ENCODE measurements at places on chromosomes 4 and X.

GRCh38 chr4:168317621-168318020, 931 bp downstream of the DDX60 start:
- H3K27me3 ChIP-seq = no peaks in the 10 kb centered on the region
- DNase-seq = no peak
- peaks cover 21% of the 10 kb centered on the region for H3K4me1 ChIP-seq
- no peak overlapping the region for H3K27ac ChIP-seq
- peak overlapping the region; percentile 80 for H3K4me3 ChIP-seq

- H3K27me3 ChIP-seq = no peaks in the 10 kb centered on the region
- H3K27ac ChIP-seq = peak overlapping the region; percentile 26
- DNase-seq = no peak
- no peak overlapping the region for H3K4me3 ChIP-seq
- peaks cover 3% of the 10 kb centered on the region for H3K4me1 ChIP-seq
These were observed 87.5 kb downstream of the NSUN7 start for GRCh38 chr4:40837094-40837870.

- H3K36me3 ChIP-seq = no peaks in the 10 kb centered on the region
- DNase-seq = no peak
- H3K27ac ChIP-seq = no peak overlapping the region
- no peaks in the 10 kb centered on the region for H3K27me3 ChIP-seq
These were observed 267.3 kb upstream of the HAND2 start for GRCh38 chr4:173797296-173797695.

DNA sequence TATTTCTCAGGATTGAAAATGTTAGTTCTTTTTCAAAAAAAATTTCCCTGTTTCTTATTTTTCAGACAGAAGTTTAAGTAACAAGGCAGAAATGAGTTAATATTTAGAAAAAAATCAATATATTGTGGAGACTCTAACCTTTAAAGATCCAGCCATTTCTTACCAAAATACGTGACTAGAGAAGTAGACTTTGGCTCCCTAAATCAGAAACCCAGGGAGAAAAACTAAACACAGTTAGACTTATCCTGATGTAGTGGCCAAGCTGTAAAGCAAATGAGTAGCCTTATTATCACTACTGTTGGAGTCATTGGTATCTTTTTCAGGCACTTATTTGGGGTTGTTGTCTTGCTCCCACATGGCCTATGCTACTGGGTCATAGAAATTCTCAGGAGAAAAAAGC, 1556.4 kb upstream of the ADGRL3 start:
- no peak for DNase-seq
- no peaks in the 10 kb centered on the region for H3K27me3 ChIP-seq
- no peak overlapping the region for H3K4me3 ChIP-seq
- H3K36me3 ChIP-seq = no peaks in the 10 kb centered on the region
- H3K4me1 ChIP-seq = no peaks in the 10 kb centered on the region

DNA sequence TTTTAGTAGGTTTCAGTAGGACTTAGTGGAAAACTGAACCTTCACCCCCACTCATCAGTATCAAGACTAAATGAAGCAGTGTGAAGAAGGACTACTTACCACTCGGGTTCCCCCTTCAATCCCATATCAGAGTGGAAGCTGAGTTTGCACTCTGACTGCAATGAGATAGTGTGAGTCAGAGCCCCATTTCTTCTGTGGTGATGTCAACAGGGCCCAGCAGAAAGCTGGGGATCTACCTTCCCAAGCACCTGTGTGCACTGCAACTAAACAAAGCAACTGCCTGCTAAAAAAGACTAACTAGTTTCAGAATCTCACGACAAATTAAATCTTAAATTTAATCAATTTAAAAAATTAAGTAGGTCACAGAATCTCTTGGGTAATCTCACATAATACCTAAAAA, 1837.0 kb upstream of the PCDH7 start:
- no peak overlapping the region for H3K4me3 ChIP-seq
- no peaks in the 10 kb centered on the region for H3K36me3 ChIP-seq
- no peak for DNase-seq
- H3K27me3 ChIP-seq = no peaks in the 10 kb centered on the region
- no peaks in the 10 kb centered on the region for H3K4me1 ChIP-seq
- H3K27ac ChIP-seq = no peak overlapping the region

- no peaks in the 10 kb centered on the region for H3K27me3 ChIP-seq
- H3K4me1 ChIP-seq = peaks cover 10% of the 10 kb centered on the region
- no peaks in the 10 kb centered on the region for H3K36me3 ChIP-seq
- H3K27ac ChIP-seq = no peak overlapping the region
- DNase-seq = no peak
These were observed 15.0 kb upstream of the PRDM8 start for GRCh38 chr4:80182237-80182866.

GRCh38 chr4:3070709-3071500, 3.4 kb downstream of the HTT-AS start:
- no peak overlapping the region for H3K4me3 ChIP-seq
- no peak for DNase-seq
- H3K4me1 ChIP-seq = peaks cover 3% of the 10 kb centered on the region

DNA sequence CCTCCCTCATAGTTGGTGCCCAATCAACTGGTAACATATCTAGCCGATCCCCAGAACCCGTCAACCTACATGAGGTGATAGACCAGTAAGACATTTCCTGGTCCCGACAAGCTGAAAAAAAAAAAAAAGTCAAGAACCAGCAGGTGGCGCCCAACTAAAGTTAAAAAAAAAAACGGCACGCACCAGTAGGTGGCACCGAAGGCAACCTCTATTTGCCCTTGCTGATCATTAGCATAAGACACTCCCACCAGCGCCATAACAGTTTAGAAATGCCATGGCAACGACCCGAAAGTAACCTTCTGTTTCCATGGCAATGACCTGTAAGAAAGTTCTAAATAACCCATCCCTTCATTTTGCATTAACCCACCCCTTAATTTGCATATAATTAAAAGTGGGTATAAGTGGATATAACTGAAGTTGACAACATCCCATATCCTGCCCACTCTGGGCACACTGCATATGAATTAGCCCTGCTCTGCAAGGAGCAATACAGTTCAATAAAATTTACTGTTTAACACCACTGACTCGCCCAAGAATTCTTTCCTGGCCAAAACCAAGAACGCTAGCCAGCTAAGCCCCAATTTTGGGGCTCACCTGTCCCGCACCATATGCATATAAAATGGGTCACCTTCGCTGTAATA, 83.9 kb upstream of the SPANXB1 start:
- DNase-seq = no peak
- no peaks in the 10 kb centered on the region for H3K4me1 ChIP-seq
- no peaks in the 10 kb centered on the region for H3K36me3 ChIP-seq
- no peak overlapping the region for H3K4me3 ChIP-seq
- no peaks in the 10 kb centered on the region for H3K27me3 ChIP-seq
- H3K27ac ChIP-seq = no peak overlapping the region

GRCh38 chrX:40098264-40099054, 701 bp upstream of the BCOR start:
- H3K36me3 ChIP-seq = no peaks in the 10 kb centered on the region
- peak overlapping the region; percentile 80 for H3K4me3 ChIP-seq
- no peak for DNase-seq
- H3K4me1 ChIP-seq = peaks cover 4% of the 10 kb centered on the region
- H3K27ac ChIP-seq = peak overlapping the region; percentile 83

- no peak overlapping the region for H3K27ac ChIP-seq
- no peaks in the 10 kb centered on the region for H3K36me3 ChIP-seq
- DNase-seq = no peak
- H3K4me3 ChIP-seq = no peak overlapping the region
These were observed 135.2 kb downstream of the EPHA5 start for GRCh38 chr4:65535113-65535512.

- H3K36me3 ChIP-seq = peaks cover 21% of the 10 kb centered on the region
- no peak for DNase-seq
- H3K4me3 ChIP-seq = no peak overlapping the region
- peaks cover 65% of the 10 kb centered on the region for H3K4me1 ChIP-seq
These were observed 23.3 kb downstream of the SPARCL1 start for GRCh38 chr4:87505862-87506261.

DNA sequence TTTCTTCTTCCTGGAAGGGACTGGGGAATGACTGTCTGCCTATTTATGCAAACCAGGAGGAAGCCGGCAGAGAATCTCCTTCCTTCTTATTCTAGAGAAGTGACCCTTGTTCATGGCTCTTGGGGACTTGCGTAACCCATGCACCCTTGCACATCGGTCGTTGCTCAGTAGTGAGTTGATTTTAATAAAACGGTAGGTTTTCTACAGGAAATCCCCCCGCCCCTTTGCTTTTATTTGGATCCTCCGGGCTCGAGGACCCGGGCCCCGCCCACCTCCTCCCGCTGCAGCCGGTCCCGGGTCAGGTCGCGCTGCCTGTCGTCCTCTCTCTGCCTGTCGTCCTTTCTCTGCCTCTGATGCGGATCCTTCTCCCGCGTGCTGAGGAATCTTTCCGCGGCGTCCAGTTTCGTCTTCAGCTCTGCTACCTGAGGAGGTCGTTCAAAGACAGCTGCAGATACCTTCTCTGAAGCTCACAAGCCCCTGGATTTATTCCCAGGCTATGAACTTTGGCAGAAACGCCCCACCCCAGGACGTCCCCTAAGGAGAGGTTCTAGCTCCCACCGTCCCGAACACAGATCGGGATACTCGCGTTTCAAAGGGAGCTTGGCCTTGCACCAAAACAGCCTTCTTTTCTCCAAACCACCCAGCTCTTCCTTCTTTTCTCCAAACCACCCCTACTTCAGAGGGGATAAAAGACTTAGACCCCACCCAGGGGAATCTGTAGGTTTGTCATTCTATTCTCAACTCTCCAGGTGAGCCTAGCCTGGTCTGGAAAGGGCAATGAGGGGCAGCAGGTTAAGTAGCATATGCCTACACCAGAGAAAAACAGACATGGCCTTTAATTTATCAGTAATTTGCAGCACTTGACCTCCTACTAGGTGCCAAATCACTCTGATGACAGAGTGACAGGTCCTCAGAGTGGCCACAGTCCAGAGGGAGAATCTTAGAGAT, 7.0 kb downstream of the TNIP3 start:
- H3K4me3 ChIP-seq = peak overlapping the region; percentile 73
- no peak for DNase-seq
- H3K36me3 ChIP-seq = no peaks in the 10 kb centered on the region
- H3K27me3 ChIP-seq = no peaks in the 10 kb centered on the region

GRCh38 chrX:30643313-30643821, 9.9 kb upstream of the GK start:
- H3K4me1 ChIP-seq = no peaks in the 10 kb centered on the region
- H3K36me3 ChIP-seq = no peaks in the 10 kb centered on the region
- H3K4me3 ChIP-seq = no peak overlapping the region
- no peaks in the 10 kb centered on the region for H3K27me3 ChIP-seq
- H3K27ac ChIP-seq = no peak overlapping the region
- no peak for DNase-seq

GRCh38 chr4:126851391-126851790, 781.4 kb upstream of the INTU start:
- H3K27ac ChIP-seq = no peak overlapping the region
- H3K4me3 ChIP-seq = no peak overlapping the region
- DNase-seq = no peak

GRCh38 chr4:24578364-24578763, 6.0 kb downstream of the DHX15 start:
- no peaks in the 10 kb centered on the region for H3K27me3 ChIP-seq
- DNase-seq = no peak
- H3K4me3 ChIP-seq = no peak overlapping the region
- H3K4me1 ChIP-seq = peaks cover 40% of the 10 kb centered on the region
- H3K27ac ChIP-seq = no peak overlapping the region
- H3K36me3 ChIP-seq = peaks cover 18% of the 10 kb centered on the region

DNA sequence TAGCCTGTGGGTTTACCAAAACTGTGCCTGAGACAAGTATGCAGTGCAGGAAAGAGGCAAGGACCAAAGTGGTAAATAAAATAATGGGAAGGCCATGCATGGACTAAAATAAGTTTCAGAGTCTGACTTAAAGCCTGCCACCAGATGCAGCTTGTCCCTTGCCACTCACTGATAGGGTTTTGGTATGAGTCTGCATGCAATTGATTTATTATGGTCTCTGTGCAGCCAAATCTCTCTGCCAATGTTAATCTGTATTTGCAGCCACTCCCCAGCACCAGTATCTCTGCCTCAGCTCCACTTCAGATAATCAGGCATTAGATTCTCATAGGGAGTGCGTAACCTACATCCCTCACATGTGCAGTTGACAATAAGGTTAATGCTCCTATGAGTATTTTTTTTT, 5.5 kb upstream of the FGF2 start:
- no peaks in the 10 kb centered on the region for H3K36me3 ChIP-seq
- H3K27ac ChIP-seq = no peak overlapping the region
- no peak for DNase-seq
- H3K27me3 ChIP-seq = no peaks in the 10 kb centered on the region

DNA sequence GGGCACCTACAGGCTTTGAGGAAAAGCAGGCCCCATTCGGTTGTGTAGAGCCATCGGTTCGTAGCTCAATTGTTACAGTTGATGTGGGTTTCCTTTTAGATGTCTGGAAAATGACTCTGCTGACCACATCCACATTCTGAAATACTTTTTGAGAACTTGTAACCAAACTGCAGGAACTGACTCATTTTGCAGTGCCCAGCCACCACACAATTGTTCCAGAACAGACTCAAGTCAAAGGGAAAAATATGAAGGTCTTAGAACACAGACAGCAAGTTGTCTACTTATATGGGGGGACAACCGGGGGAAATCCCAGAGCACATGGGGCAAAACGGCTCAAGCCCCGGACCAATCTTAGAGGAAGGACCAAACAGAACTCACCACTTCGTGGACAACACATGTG, 557.6 kb upstream of the DIPK2B start:
- no peak for DNase-seq
- no peaks in the 10 kb centered on the region for H3K36me3 ChIP-seq
- no peaks in the 10 kb centered on the region for H3K27me3 ChIP-seq
- H3K27ac ChIP-seq = peak overlapping the region; percentile 57
- H3K4me3 ChIP-seq = peak overlapping the region; percentile 29

DNA sequence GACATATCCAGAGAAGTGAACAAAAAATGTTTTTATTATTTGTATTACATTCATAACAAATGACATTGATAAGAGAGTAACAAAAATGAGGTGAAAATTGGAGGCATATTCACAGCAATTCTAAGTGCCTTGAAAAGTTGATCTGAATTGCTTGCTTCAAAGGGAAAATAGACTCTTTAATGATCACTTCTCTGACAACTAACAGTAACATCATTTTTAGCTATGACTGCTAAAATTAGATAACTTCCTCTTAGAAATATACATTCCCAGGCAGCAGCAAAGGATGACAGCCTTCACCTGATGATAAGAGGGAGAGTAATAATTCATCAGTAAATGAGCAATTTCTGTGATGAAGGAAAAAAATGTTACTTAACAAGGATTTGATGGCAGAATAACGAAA, 472.5 kb downstream of the PCDH10 start:
- H3K4me1 ChIP-seq = peaks cover 16% of the 10 kb centered on the region
- H3K27ac ChIP-seq = no peak overlapping the region
- DNase-seq = no peak
- H3K4me3 ChIP-seq = no peak overlapping the region
- no peaks in the 10 kb centered on the region for H3K27me3 ChIP-seq

All from thoracic aorta (tissue), 2 donors.